Activated naive CD8-positive, alpha-beta T cell treated with anti-CD3 and anti-CD28 coated beads, Interleukin-2, amount 10 ng/mL, durations not matched to agents 7 days and 5 days (primary cell): ENCODE measurements at places on chromosomes 16 and 17. TPM values are rescaled to one million over a fixed set of nuclear protein-coding genes. Genes with fewer than 3 reads are reported as not detected.
A peak's percentile ranks its signal among the peaks of the same experiment; 100 is the strongest.

DNA sequence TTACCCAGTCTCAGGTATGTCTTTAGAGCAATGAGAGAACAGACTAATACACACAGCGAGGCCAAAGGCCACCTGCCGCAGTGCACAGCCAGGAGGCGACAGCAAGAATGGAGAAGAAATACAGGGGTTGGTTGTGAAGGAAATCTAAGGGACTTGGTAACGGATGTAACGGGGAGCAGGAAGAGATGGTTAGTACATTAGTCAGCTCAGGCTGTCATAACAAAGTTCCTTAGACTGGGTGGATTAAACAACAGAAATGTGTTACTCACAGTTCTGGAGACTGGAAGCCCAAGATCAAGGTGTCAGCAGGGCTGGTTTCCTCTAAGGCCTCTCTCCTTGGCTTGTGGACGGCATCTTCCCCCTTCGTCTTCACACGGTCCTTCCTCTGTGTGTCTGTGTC is 47.1 kb downstream of the TVP23C start:
- H3K27ac ChIP-seq: no peak overlapping the region
- no peak for DNase-seq
- peaks cover 29% of the 10 kb centered on the region for H3K36me3 ChIP-seq
- H3K4me1 ChIP-seq: peaks cover 2% of the 10 kb centered on the region
- H3K27me3 ChIP-seq: no peaks in the 10 kb centered on the region
- H3K4me3 ChIP-seq: no peak overlapping the region

- H3K36me3 ChIP-seq: no peaks in the 10 kb centered on the region
- DNase-seq: no peak
Measured at GRCh38 chr17:44988044-44988942, 20.2 kb upstream of the C1QL1 start.

GRCh38 chr17:36049643-36050042 is 14.4 kb upstream of the CCL18 start:
- DNase-seq: no peak
- no peaks in the 10 kb centered on the region for H3K4me1 ChIP-seq
- no peak overlapping the region for H3K4me3 ChIP-seq
- no peaks in the 10 kb centered on the region for H3K36me3 ChIP-seq

DNA sequence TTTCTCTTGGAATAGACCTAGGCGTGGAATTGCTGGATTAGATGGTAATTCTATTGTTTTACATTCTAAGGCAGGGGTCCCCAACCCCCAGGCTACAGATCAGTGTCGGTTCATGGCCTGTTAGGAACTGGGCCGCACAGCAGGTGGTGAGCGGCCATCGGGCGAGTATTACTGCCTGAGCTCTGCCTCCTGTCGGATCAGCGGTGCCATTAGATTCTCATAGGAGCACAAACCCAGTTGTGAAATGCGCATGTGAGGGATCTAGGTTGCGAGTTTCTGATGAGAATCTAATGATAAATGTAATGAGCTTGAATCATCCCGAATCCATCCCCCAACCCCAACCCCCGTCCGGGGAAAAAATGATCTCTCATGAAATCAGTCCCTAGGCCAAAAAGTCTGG is 23.0 kb downstream of the NLRC5 start:
- peak; percentile 17 for DNase-seq
- peaks cover 60% of the 10 kb centered on the region for H3K4me1 ChIP-seq
- peaks cover 19% of the 10 kb centered on the region for H3K36me3 ChIP-seq
- no peaks in the 10 kb centered on the region for H3K27me3 ChIP-seq

DNA sequence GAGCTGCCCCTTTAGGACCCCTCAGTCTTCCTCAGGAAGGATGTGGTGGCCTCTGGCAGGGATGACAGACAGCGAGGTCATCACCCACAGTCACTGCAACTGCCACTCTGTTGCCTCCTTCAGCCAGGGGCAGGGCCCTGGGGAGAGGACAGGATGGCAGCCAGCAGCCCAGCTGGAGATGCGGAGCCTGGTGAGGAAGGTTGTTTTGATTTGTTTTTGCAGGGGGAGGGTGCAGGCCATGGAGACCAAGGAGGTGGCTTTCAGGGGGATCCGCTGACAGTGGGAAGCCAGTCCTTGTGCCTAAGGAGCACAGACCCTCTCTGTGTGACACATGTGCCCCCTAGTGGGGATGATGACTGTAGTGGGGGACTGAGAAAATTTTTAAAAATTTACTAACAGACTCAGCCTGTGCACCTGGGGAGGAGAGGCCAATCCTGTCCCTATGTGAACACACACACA is 7.4 kb downstream of the PRCD start:
- no peak overlapping the region for H3K27ac ChIP-seq
- H3K4me3 ChIP-seq: no peak overlapping the region
- H3K27me3 ChIP-seq: peaks cover 4% of the 10 kb centered on the region
- peaks cover 13% of the 10 kb centered on the region for H3K4me1 ChIP-seq
- DNase-seq: peak; percentile 60

DNA sequence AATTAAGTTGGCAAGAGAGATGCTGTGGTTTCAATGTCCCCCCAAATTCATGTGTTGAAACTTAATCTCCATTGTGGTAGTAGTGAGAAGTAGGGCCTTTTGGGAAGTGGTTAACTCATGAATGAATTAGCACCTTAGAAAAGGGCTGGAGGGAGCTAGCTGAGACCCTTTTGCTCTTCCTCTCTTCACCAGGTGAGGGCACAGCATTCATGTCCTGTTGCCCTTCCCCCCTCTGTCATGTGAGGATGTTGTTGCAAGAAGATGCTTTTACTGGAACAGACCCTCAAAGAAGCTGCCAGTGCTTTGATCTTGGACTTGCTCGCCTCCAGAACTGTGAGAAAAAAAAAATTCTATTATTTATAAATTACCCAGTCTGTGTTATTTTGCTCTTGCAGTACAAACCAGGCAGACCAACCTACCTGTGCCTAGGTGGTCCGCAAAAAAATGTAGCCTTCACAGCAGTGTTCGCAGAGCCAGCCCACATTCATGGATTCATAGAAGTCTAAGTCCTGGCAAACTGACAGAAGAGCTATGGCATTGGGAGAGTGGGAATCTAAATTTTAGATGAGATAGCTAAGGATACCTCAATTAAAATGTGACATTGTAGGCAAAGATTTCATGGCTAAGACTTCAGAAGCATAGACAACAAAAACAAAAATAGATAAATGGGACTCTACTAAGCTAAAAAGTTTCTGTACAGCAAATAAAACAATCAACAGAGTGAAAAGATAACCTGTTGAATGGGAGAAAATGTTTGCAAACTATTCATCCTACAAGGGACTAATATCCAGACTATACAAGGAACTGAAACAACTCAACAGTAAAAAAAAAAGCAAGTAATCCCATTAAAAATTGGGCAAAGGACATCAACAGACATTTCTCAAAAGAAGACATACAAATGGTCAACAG is 32.0 kb upstream of the ABCA5 start:
- peaks cover 11% of the 10 kb centered on the region for H3K27me3 ChIP-seq
- H3K36me3 ChIP-seq: no peaks in the 10 kb centered on the region
- DNase-seq: no peak
- no peak overlapping the region for H3K4me3 ChIP-seq
- peaks cover 9% of the 10 kb centered on the region for H3K4me1 ChIP-seq
- H3K27ac ChIP-seq: no peak overlapping the region

DNA sequence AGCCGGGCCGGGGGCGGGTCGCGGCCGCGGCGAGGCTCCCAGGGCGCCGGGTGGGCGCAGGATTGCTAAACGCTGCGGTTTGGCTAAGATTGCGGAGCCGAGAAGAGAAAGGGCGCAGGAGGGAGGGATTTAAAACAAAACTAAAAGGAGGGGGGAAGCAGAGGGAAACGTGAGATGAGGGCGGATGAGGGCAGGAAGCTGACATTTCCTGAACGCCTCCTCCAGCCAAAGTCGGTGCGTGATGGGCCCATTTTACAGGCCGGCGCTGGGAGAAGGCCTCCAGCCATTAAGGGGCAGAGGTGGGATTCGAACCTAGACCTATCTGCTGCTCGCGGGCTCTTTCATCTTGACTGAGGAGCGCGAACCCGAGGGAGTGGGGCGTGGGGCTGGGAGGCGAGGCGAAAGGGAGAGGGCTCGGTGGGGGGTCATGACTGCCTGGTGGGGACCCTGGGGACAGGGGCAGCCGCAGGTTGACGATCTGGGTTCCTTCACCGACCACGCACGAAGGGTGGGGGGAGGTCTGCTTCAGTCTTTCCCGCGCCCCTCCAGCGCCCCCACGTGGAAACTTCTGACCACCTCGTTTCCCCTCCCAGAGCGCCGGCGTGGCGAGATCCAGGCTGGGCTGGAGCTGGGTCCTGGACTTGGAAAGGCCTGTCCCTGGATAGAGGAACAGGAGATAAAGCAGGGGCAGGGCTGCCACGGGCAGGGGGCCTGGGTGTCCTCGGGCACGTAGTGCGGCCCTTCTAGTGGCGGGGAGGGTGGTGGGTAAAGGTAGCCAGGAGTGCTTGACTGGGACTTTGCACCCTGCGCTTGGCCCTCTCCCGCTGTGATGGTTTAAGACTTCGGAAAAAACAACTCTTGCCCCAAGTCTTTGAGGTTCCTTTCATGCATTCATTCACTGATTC is 3.8 kb upstream of the TAC4 start:
- peaks cover 18% of the 10 kb centered on the region for H3K4me1 ChIP-seq
- H3K4me3 ChIP-seq: peak overlapping the region; percentile 85
- peak overlapping the region; percentile 90 for H3K27ac ChIP-seq
- no peaks in the 10 kb centered on the region for H3K36me3 ChIP-seq

Gene ARHGAP44
- total RNA-seq: not detected

Gene ASPSCR1
- 35.1 TPM for total RNA-seq

Gene MT1M
- total RNA-seq: not detected

Gene CLEC18B
- 1.5 TPM for total RNA-seq

Gene CLEC10A
- 0.45 TPM for total RNA-seq
